ENCODE measurements at places on chromosomes 6 and 20.

DNA sequence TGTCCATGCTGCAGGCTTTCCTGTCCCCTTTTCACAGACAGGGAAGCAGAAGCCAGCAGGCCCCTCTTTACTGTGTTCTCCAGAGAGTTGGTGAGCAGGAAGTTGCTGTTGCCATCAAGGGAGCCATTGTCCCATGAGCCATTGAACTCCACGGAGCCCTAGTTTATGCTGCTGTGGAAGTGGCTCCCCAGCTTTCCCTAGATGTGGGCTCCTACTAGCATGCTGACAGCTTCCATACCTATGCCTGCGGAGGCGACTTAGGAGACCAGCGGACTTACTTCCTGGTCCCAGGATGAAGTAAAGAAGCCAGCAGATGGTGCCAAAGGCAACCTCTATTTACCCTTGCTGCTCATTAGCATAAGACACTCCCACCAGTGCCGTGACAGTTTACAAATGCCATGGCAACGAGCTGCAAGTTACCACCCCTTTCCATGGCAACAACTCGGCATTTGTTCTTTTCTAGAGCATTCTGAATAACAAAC is 30.8 kb upstream of the FKBP1A start:
- DNase-seq = no peak

DNA sequence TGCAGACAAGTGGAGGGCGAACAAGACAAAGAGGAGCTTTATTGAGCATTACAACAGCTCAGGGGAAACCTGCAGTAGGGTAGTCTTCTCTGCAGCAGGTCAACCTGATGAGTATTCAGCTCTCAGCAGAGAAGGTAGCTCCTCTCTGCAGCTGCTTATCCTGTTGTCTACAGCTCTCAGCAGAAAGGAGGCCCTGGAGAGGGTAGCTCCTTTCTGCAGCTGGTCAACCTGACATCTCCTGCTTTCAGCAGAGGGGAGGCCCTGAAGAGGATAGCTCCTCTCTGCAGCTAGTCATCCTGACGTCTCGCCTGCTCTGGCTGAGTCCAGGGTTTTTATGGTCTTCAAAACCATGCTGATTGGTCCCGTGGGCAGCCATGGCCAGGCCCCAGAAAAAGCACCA is 113.6 kb downstream of the CD24 start:
- no peak for DNase-seq

GRCh38 chr6:88072462-88072861 is 24.8 kb downstream of the SPACA1 start:
- no peak for DNase-seq

DNA sequence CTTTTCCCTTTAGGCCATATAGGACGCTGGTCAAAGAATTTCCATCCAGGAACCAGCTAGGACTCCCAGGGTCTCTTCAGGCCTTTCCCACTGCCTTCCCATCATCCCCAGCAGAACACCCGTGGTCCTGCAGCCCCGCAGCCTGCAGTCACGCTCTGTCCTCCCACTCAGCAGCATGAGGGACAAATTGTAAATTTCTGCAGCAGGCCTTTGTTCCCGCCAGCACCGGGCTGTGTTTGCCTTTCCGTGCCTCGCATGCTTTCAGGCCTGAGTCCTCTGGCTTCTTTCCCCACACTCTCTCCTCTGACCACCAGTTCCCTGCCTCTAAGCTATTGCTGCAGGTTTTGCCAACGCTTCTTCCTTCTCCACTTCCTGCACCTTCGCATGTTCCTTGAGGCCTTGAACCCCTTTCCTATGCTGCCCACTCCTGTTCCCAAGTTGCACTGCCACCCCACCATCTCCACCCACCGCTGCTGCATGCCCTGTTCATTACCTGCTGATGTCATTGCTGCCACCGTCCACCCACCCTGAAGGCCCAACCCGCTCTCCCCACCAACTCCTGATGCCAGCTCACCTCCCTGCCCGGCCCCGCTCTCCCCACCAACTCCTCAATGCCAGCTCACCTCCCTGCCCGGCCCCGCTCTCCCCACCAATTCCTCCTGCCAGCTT is 49.8 kb downstream of the RNASET2 start:
- DNase-seq = peak; percentile 7

DNA sequence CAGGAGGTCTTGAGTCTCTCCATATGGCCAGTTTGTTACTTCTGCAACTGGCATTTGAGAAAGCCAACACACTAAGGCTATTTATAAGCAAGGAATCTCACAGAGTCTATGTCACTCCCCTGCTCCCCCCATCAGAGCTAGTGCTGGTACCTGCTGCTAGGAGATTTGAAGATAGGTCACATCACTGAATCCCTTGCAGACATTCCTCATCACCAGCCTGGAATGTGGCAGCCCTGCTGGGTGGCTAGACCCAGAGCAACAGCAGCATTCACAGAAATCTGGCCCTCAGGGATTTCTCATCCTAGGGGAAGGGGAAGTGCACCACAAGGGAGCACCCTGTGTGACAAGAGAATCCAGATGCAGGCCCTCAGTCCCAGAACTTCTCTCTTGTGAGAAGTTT is 672.1 kb downstream of the HACE1 start:
- no peak for DNase-seq

DNA sequence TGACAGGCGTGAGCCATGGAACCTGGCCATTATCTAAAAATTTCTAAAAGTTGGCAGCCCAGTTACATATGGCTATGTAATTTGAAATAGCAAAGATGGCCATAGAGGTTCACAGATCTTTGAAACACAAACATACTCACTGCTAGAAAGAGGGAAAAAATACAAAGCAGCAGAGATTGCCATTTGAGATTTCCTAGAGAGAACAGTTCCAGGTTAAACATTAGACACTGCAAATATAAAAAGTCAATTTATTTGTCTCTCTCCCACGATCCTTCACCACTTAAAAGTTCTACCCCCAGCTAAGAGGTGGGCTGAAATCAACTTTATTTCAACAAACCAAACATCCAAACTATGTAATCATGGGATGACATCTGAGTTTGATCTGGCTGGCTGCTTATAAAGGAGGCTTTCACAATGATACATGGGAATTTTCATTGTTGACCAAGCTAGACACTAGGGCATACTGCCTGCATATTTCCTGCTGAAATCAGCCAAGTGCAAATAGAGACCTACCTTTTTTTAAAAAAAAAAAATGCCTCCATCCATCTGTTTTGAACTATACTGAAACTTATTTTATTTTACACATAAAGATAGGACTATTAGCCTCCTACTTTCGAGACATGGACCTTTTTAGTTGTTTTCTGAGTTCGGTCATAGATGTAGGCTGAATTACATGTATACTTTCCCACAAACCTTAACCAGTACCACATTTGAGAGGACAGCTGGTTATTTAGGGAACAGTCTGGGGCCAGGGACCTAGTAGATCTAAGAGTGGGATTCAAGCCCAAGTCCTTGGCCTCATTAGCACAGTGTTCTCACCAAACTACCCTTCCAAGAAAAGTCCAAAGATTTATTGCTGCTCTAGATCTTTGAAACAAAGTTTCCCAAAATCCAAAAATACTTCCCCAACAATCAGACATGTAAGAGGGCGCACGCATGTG is 16.6 kb downstream of the DCDC2 start:
- DNase-seq = no peak

GRCh38 chr6:44162876-44163625 is 4.4 kb downstream of the CAPN11 start:
- no peak for DNase-seq

DNA sequence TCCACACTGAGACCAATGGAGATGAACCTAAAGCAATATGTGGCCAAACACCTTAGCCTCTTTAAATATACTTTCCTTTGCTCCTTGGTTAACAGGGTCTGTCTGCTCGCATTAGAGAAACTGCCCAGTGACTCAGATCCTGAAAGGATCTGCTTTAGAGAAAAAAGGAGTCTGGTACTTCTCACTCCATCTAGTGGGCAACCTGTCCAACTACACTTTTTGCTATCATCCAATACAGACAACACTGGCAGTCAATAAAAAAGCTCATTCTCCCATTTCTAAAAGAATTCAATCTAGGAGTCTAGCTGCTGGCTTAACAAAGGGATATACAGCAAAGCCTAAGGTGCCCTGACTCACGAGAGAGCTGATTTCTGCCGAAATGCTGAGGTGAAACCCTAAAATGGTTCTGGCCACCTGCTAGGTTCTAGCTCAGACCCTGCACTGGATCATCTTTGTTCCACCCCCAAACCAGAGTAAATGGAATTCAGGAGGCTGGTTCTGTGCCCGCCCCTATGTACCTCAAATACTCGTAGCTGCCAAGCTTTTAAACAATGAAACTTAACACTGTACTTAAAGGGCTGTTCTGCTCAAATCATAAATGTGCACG is 11.5 kb downstream of the GNL1 start:
- DNase-seq = peak; percentile 55

GRCh38 chr6:37632291-37632690 is 65.4 kb downstream of the MDGA1 start:
- no peak for DNase-seq

DNA sequence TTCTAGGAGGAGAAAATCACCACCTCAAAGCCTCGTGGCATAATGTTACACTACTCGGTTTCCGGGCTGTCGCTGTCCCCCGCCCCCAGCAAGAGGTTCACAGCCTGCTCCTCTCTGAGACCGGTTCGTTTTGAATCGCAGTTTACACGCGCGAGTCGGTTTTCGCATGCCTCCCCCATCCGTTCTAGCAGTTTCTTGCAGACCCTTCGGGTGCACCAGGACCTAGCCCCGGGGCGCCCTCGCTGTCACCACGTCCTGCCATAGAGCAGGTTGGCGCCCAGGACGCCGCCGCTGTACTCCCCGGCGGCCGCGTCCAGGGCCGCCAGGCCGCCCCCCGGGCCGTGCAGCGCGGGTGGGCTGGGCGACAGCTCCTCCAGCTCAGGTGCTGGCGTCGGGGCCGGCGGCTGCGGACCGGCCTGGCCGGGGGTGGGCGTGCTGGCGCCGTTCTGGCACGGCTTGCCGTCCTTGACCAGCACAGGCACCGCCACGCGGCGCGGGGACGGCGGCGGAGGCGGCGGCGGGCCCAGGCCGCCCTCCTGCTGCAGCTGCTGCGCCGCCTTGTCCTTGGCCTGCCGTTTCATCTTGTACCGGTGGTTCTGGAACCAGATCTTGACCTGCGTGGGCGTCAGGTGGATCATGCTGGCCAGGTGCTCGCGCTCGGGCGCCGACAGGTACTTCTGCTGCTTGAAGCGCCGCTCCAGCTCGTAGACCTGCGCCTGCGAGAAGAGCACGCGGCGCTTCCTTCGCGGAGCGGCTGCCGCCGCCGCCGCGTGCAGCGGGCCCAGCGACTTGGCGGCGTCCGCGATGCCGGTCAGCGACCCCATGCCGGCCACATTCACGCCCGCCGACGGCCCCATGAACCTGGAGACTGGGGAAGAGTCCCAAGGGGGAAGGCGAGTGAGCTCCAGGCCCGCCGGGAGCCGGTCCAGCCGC is 1.4 kb downstream of the NKX2-4 start:
- DNase-seq = no peak

GRCh38 chr6:55255113-55255512 is 72.2 kb upstream of the GFRAL start:
- no peak for DNase-seq

DNA sequence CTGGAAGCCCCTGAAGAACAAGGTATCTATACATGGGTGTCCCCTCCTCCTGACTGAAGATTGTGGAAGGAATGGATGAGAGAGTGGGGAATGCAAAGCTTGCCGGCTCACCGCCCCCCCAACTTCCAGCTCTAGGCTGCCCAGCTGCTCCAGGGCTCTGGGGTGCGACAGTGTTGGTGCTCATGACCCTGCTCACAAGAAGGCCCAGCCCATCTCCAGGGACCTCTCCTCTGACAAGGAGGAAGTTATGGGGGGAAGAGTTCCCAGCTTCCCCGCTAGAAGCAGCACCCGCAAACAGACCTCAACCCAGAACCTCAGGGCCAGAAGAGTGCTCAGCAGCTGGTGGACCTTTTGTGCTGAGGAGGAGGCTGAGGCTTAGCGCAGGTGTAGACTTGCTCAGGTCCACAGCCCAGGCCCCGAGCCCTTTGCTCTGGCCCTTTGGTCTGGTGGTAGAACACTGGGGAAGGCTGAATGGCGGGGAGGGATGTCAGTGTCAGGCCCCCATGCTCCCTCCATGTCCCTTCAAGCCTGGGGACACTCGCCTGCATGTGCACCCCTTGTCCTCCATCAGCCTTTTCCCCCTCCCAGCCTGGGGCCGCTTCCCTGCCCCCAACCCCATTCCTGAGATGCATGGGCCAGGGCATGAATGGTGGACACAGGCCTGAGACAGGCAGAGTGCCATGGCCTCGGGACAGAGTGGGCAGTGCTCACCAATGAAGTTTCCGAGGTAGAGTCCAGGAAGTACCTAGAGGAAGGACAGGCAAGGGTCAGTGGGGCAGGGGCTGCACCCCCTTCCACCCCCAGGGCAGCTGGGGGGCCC is 1.3 kb downstream of the DUSP15 start:
- DNase-seq = no peak

DNA sequence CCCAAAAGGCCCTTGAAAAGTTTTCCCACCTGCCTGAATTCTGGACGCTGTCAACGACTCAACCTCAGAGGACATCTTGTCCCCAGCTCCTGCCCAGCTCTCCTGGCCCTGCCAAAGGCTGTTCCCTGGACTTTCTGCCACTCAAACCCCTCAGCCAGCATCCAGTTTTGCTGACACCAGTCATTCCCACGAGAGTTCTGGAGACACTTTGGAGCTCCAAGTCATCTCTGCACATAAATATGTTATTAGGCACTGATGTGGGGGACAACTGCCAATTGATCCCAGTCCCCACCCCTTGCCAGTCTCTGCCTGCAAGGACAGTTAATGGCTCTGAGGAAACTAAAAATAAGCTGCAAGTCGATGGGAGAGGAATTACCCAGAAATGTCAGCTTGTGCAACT is 38.9 kb upstream of the KCNB1 start:
- DNase-seq = no peak

- no peak for DNase-seq
These were observed 2.5 kb downstream of the PPDPF start for GRCh38 chr20:63522981-63523611.

DNA sequence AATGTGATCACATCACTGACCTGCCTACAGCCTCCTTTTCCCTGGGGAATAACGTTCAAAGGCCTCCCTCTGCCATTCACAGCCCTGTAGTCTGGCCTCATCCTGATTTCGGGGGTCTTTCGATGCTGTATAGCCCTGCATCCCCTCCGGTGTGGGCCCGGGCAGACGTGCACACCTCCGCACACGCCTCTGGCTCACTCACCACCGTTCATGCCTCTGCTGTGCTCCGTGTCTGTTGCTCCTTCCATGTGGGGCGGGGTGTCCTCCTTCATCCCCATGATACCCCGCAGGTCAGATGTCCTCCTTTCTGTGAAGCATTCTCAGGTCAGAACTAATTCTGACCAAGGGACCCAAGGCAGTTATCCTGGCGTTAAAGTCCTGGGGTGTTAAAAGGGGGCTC is 13.8 kb upstream of the RBM38 start:
- DNase-seq = no peak

GRCh38 chr6:137522831-137523230 is 28.6 kb upstream of the OLIG3 start:
- no peak for DNase-seq

GRCh38 chr6:20236909-20237600 is 24.8 kb upstream of the MBOAT1 start:
- no peak for DNase-seq

DNA sequence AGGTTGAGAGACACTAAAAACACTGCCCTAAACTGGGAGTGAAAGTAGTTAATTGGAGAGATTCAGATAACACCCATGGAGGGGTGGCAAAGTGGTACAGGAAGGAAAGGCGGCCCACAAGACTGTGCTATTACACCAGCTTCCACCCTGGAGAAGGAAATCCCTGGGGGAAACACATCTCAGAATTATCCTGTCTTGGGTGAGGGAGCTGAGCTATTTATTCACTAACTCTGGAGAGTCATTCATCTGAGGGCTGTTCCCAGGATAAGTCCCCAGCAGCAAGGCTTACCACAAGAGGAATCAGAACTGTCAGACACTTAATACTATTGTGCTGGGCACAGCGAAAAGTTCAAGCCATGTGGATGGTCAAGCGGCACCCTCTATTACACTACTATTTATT is 9.9 kb downstream of the TBCC start:
- no peak for DNase-seq

GRCh38 chr6:169470790-169471189 is 217.1 kb upstream of the THBS2 start:
- DNase-seq = no peak

Data from frontal cortex (tissue), 4 donors.